ENCODE measurements at places on chromosomes 7 and 10.

- DNase-seq: no peak
Measured at GRCh38 chr10:110241407-110241806, 34.0 kb downstream of the MXI1 start.

DNA sequence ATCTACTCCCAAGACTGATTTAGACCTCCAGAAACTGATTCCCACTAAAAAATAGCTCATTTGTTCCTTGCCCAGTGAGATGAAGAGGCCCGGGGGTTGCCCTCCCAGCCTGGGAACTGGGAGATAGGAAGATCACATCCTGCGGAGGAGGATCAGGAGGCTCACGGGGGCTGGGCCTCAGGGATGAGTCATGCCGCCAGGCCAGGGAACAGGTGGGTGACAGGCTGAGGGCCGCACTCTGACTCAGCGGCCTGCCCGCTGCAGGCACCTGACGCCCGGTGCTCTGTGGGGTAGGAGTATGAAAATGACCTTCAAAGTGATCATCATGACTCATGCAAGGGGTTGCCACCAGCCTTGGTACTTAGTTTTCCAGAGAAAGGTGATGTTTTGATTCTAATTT, 104.5 kb upstream of the ZPBP start:
- DNase-seq: no peak

DNA sequence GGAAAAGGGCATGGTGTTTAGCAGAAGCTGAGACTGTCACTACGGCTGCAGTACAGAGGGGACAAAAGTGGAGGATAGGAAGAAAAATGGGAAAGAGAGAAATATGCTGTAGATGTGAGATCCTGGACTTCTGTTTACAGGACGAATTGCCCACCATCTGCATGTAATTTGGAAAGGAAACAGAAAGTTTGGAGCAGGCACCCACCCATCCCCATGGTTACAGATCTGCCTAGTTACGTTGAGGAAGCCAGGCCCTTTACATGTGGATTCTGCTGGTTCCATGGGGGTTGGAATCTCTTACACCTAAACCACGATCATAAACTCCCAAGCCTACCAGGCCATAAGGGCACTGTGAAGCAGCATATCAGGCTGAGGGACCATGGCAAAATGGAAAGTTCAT, 84.3 kb downstream of the WDFY4 start:
- DNase-seq: no peak

- DNase-seq: no peak
Measured at GRCh38 chr10:55820478-55820877, 540.6 kb downstream of the ZWINT start.

GRCh38 chr7:150800581-150801241, at the start of gene TMEM176A:
Gene TMEM176A (plus strand): TSS chr7:150800769. CDS start chr7:150801551, 782 bp downstream.
- peak; percentile 81 for DNase-seq

- no peak for DNase-seq
Measured at GRCh38 chr7:142784096-142784495, 13.3 kb downstream of the PRSS2 start.

GRCh38 chr7:131547589-131547988, 8.8 kb downstream of the PODXL start:
- no peak for DNase-seq

DNA sequence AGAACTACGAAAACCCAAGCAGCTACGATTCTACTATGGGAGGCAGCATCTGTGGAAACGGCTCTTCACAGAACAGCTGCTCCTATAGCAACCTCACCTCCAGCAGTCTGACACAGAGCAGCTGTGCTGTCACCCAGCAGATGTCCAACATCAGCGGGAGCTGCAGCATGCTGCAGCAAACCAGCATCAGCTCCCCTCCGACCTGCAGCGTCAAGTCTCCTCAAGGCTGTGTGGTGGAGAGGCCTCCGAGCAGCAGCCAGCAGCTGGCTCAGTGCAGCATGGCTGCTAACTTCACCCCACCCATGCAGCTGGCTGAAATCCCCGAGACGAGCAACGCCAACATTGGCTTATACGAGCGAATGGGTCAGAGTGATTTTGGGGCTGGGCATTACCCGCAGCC, 81.6 kb upstream of the SAMD8 start:
- DNase-seq: no peak

DNA sequence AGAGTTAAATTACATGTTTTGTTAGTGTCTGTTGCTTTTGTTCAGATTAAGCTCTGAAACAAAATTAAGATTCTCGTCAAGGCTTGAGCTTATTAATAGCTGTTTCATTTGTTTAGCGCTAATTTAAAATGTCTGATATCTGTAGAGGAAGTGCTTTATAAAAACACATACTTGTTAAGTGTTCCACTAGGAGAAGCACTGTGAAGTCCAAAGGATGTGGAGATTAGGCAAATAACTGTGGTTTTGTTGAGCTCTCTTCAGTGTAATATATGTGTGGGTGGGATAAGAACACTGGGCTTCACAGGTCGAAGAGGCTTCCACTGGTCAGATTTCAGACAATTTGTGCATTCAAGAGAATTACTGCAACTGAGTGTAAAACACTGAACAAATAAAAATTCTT, 242.0 kb downstream of the AUTS2 start:
- DNase-seq: no peak

DNA sequence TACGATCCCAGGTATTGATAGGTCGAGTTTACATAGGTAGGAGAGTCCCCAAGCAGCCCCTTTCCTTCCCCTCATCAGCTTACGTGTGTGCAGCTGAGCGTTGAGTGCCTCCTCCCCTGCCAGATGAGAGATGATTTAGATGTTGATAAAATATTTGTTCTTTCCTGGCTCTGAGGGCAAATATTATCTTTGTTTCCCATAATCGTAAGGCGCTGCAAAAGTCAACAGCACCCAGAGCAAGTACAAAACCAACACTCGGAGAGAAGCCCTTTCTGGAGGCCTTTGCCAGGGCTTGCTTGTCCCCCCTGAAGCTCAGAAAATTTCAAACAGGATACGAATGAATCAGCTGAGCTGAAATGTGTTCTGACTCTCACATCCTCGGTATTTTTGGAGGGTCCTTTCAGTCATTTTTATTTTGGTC, 683.2 kb downstream of the LRMDA start:
- DNase-seq: no peak

GRCh38 chr10:128062881-128063563, 63.2 kb downstream of the MKI67 start:
- DNase-seq: peak; percentile 49

DNA sequence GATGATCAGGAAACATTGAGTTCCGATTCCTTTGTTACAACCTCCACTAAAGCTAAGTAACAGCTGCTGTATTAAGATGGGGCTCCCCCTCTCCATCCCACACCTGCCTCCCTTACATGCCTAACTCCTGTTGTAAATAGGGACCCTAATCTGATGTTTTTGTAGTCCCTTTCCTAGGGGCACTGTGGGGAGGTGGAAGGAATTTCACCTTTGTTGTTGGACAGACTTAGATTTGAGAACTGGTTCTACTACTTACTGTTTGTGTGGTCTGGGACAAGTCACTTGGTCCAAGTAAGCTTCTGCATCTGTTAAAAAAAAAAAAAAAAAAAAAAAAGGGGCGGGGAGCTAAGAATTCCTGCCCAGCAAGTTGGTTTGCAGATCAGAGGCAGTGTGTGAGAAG, 42.6 kb downstream of the KIAA1217 start:
- DNase-seq: no peak

DNA sequence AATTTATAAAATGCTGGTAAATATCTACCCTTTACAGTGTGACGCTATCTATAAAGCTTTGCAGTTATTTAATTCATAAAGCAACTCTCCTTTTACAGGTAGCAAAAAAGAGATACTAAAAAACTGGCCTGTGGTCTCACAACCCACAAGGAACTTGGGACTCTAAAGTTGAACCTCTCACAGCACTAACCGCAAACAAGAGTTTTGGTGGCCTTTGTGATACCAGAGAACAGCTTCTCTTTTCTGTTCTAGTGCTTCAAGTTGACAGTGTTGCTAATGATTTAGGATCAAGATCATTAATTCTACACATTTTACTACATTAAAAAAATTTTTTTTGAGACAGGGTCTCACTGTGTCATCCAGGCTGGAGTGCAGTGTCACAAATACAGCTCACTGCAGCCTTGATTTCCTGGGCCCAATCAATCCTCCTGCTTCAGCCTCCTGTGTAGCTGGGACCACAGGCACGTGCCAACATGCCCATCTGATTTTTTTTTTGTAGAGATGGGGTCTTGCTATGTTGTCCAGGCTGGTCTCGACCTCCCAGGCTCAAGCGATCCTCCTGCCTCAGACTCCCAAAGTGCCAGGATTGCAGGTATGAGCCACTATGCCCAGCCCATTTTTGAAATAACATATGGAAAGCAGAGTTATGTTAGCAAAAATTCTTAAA, 56.0 kb upstream of the ST8SIA6 start:
- no peak for DNase-seq

GRCh38 chr10:5040010-5040673, 36.5 kb upstream of the AKR1C2 start:
- no peak for DNase-seq

DNA sequence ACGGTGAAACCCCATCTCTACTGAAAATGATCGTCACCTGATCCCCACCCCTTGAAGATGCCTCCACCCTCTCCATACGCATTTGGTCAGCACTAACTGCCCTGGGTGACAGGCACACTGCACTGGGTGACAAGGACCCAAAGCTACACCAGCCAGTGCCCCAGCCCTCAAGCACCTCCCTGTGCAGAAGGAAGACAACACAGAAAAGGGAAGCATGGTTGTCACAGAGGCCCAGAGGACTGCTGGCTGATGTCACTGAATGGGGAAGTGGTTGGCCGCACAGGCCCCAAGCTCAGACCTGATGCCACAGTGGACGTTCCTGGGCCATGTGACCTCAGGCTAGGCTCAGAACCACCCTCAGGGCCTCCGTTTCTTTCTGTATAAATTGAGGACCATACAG, 4.2 kb upstream of the PILRA start:
- no peak for DNase-seq

GRCh38 chr10:98340261-98340939, 72.4 kb upstream of the LOXL4 start:
- DNase-seq: no peak

DNA sequence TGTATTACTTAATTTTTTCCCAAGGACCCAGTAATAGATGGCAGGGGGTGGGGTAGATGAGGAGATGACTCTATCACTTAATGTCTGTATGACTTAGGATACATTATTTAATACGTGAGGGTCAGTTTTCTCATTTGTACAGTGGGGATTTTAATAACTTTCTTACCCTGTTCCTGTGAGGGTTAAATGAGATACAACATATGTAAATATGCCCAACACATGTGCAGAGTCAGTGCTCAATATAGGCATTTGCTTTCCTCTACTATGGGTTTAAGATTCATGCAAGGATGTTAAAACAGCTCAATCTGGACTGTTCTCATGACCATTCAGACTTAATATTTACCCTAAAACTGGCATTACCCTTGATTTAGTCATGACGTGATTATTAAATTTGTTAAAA, 31.2 kb downstream of the ST7 start:
- no peak for DNase-seq

DNA sequence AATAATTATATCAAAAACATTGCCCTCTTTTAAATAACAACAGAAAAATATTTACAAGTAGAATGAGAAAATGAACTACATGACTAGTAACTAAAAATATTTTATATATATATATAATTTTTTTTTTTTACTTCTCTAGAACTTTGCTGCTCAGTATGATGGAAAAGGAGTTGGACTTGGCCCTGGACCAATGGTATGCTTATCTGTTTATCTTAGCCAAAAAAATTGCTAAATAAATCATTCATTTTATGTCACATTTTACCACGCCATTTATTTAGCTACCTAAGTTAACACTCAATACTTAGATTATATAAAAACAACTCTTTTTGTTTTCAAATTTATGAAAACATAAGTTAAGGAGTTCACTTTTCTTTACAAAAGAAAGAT, 6.7 kb downstream of the COL1A2 start:
- DNase-seq: no peak

DNA sequence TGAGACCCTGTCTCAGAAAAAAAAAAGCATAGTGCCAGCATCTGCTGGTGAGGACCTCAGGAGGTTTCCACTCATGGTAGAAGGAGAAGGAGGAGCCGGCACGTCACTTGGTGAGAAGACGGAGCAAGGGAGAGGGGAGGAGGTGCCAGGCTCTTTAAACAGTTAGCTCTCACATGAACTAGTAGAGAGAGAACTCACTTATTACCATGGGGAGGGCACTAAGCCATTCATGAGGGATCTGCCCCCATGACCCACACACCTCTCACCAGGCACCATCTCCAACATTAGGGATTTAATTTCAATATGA, 62.9 kb upstream of the VKORC1L1 start:
- no peak for DNase-seq

- no peak for DNase-seq
Measured at GRCh38 chr10:22682237-22683139, 31.9 kb downstream of the PIP4K2A start.

Measured in left lobe of liver (tissue), 2 donors.